DMS79 treated with DMSO at 0.1 percent for 48 hours (cell line): ENCODE measurements at places on chromosomes 6 and 20.

DNA sequence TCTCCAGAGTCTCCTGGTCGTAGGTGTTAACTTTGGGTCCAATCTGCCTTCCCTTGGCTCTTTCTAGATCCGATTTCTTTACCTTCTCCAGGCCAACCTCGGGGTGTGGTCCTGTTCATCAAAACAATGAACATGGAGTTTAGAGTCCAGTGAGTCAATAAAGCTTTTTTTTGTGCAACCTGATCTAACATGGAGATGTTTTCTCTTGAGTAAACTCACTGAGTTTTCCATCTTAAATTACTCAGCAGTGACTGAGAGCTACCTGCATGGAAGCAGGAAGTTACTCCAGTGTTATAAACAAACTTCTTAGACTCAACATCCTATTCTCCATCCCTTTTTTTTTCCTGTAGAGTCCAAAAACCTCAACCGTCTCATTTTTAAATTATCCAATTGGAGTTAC is 14.9 kb upstream of the SLC22A1 start:
- DNase-seq, result no peak

DNA sequence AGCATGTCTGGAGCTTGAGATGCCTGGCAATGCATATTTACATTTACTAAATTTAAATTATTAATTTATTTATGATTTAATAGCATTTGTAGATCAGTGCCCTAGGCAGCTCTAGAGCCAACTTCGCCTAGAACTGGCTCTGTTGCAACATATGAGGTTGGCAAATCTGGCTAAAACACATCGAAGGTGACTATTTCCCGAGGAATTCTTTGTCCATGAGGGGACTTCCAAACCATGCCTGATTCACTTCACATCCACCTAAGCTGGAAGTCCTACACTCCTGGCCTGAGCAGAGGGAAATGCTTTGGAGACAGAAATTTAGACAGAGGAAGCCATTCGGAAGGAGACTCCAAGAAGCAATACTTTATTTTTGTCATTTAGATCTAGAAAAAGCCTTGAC is 211.0 kb upstream of the ARG1 start:
- DNase-seq, result no peak

DNA sequence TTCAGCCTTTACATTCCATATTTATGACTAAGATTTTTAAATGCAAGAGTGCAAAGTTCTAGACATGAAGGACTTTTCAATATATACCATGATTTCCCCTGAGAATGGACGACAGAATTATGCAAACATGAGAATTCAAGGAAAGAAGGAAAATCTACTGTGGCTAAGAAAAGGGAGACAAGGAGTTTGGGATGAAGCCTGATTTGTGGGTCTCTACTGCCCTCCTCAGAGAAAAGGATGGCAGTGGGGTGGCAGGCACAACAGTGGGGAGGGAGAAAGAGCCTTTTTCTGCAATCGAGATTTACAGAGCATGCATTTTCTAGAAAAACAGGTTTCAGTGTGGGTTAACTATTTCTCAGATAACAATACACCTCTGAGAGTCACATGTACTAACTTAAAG is 466.9 kb upstream of the NRSN1 start:
- no peak for DNase-seq

GRCh38 chr6:81023007-81023582 is 729.4 kb downstream of the TENT5A start:
- DNase-seq, result no peak

DNA sequence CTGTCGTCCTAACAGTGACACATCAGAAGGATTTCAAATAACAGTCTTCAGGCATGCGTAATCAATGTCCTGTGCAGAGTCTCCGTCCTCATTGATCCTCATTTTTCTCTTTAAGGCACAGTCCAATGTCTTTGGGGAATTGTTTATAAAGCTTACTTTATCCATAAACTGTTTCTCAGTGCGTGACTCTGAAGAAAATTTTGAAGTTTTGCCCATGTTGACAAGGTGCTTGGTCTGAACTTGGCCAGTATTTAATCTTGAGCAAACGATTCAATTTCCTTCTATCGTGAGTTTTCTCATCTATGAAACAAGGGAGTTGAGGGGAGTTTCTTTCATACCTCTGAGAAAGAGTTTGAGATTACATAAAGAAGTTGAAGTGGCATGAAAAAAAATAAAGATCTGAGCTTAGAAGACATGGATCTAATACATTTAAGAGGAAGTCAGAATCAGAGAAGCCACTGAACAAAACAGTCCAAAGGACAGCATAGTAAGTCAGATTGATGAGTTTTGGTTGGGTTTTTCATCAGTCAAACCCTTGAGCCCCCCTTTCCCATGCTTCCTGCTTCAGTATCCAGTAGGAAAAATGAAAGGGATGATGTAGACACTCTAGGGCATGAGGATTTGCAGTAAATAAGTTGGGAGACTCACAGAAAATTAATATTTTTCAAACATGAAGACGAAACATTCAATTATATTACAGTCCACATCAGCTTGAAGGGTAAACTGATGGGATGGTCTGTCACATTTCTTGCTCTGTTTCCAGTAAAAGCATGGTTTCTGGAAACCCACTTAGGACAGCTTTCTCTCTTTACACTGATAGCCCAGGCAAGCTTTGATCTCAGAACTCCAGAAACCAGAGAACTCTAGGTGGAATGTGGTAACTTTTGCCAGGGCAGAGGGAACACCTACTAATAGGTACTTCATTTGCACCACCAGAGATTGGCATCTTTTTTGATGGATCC is 8.1 kb downstream of the EDN1 start:
- no peak for DNase-seq

GRCh38 chr20:46353500-46354206 is 45.4 kb upstream of the CDH22 start:
- no peak for DNase-seq

- DNase-seq, result no peak
Measured at GRCh38 chr6:37251211-37251780, 6.3 kb upstream of the TBC1D22B start.

GRCh38 chr6:41850861-41851260 is 44.3 kb downstream of the USP49 start:
- no peak for DNase-seq

DNA sequence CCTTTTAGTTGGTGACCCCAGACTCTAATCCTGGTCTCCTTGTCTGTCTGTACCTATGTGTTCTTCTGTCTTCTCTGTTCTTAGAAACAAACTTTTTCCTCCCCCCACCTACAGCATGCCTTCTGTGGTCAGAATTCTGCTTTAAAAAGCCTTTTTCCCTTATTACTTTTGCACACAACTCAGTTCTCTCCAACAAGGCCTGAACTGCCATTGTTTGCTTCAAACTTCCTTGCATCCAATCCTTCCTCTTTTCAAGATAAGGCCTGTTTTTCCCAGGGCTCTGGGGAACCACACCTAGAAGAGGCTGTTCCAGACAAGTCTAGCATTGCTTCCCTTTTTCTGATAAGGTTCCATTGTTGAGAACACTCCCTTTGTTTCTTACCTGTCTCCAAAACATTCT is 22.2 kb upstream of the NCOA3 start:
- DNase-seq, result no peak

- DNase-seq, result no peak
Measured at GRCh38 chr6:52543262-52543661, 33.6 kb downstream of the TRAM2 start.

GRCh38 chr20:14522595-14522994 is 185.2 kb upstream of the FLRT3 start:
- no peak for DNase-seq

DNA sequence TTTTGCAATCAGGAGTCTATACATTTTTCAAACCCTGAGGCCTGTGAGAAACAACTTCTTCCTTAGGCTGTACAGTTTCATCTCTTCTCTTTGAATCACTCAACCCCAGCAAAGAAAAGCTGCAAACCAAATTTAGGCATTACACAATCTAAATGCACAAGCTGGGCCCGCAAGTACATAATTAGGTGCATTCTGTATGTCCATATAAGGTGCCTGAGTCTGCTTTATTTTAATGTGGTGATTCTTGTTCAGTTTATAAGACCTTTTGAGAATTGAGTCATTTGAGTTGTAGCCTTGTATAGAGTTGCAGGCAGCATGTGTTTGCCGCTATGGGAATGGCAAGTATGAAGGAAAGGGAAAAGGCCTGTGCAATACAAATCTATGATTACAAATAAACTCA is 709.6 kb upstream of the MARCKS start:
- no peak for DNase-seq

DNA sequence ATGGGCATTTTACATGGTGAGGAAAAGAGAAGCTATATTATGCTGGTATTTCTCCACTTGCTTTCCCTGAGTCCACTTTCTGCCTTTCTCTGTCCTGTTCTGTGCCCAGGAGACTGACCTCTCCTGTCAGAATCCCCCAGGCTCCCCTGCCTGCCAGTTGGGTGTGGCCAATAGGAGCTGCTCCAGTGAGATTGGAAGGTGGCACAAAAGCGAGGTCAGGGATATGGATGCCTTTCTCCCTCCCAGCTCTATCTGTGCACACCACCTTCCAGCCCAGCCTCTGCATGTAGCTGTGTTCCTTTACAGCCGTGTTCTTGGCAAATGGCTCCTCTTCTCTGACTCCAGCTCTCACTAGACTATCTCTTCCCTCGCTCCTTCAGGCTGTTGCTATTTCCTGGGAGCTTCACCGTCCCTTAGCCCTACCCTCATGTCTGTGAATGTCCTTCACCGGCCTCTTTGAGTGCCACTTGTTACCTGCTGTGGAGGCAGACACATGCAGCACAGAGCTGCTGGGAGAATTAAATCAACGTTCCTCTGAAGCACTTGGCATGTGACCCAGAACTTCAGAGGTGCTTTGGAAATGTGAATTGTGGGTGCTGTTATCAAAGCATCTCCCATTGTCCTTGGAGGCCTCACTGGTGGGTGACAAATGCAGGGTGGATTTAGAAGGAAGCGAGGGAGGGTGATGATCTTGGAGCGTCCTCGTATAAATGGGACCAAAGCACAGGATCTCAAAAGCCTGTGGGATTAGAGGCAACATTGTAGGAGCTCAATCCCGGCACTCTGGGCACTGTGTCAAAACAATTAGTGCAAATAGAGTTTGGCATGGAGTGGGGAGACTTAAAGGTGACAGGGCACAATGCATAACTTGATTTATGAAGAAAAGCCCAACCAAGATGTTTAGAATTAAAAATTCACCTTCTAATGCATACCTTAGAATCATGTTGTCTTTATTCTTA is 28.9 kb upstream of the RALGAPA2 start:
- peak; percentile 61 for DNase-seq

DNA sequence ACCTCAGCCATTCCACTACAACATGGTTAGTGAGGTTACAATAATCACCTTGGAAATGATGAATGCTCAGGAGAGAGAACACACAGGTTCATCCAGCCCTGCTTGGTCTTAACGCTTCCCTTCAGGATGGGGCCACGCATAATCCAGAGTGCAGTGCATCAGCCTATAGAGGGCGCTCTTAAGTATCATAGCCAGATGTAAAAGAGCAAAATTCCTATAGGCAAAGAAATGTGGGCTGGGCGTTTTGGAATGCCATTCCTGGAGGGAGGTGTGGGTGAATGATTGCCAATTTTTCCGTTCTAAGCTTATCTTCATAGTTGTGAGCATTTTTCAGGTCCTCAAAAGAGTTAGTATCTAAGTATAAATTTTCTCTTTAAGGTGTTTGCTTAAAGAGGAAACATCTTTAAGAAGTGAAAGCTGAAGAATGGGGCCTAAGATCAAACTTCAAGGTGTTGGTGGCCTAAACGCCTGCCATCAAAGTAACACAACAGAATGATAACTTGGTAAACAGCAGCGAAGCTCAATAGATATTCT is 1.8 kb downstream of the RIPOR2 start:
- DNase-seq, result no peak

DNA sequence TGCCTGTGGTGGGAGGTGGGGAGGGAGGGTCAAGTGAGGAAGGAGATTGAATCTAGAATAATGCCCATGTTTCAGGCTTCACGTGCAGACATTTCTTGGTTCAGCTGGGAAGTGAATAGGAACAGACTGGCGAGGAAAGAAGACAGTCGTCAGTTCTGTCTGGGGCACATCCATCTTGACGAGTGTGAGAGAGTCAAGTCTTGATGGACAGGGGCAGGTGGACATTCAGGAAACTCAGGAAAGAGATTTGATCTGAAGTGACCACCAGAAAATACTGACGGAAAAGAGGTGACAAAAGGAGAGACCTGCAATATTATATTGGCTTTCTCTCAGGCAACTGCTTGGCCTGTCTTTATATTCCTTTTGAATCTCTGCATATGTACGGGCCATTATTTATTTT is 68.6 kb downstream of the ESR1 start:
- DNase-seq, result no peak

DNA sequence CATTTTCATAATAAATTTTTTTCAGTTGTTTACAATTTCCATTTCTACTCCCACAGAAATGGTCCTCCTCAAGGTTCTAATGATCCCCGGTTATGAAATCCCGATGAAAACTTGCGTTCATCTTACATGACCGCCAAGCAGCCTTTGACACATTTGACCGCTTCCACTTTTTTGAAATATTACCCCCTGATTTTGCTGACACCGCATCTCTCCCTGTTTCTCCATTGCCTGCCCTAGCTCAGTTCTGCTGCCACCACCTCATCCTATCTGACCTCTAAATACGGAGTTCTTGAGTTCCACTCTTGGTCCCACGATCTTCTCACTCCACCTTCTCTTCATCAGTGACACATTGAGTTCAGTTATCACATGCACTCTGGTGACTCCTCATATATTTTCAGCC is 74.1 kb downstream of the SLC35B3 start:
- DNase-seq, result no peak

DNA sequence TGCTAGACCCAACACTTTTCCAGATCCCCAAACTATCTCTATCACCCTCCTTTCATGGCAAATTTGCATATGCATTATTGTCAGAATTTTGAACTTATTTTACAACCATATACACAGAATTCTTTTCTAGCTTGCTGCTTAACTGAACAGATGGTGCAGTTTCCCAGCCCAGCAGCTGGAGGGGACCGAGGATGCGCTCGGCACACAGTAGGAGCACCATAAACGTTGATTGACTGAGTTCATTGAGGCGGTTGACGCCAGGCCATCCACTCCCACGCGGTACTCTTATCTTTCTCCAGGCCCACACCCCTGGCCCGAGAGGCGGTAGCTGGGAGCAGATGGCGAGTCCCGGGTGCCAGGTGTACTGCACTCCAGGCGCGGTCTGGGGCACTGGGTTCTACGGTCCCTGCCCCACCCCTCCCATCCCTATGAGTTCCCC is 6.8 kb upstream of the SOX4 start:
- no peak for DNase-seq

DNA sequence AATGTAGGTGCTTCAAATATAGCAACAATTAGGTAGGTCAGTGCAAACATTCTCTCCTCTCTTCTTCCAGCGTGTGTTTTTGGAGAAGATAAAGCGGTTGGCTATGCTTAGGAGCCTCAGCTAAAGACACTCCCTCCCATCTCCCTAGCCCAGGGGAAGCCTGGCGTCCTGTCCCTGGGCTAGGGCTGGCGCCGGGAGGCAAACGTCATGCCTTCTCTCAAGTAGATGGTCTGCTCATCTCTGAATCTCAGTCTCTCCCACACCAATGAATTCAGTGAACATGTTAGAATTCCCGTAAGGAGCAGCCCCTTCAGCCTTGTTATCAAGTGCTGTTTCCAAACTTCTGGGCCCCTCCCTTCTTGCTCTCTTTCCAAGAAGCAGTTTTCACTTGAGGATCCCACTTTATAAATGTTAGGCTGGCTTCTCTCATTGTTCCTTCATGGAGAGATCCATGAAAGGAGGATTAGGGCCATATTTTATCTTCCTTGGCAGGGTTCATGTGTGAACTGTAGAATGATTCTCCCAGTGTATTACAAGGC is 142.8 kb downstream of the CLIC5 start:
- DNase-seq, result no peak
